ENCODE measurements at places on chromosomes 12 and 14. TPM values are rescaled to one million over a fixed set of nuclear protein-coding genes. Genes with fewer than 3 reads are reported as not detected.
A peak's percentile ranks its signal among the peaks of the same experiment; 100 is the strongest.

DNA sequence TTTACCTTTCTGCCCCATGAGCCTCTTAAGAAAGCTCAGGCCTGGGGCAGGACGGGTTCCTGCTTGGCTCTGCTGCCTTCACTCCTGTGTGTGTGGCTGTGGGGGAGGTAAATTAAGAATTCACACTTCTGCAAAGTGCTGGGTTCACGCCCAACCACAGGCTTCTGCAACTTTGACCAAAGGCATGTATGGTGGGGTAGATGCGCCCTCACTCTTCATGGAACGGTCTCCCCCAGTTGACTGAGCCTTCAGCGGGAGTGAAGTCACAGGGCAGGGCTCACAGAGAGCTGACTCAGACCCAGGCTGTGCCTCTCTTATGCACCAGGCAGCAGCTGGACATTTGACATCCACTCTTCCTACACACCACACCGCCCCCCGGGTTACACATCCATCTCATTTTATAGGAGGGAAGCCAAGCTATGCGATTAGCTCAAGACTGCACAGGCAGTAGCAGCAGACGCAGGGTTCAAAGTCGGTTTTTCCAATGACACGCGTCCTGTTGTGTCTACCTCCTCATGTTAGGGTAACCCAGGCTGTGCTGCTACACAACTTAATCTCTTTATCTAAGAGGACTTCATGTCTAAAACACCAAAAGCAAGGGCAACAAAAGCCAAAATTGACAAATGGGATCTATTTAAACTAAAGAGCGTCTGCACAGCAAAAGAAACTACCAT, 15.4 kb upstream of the BCL11B start:
- DNase-seq: no peak

DNA sequence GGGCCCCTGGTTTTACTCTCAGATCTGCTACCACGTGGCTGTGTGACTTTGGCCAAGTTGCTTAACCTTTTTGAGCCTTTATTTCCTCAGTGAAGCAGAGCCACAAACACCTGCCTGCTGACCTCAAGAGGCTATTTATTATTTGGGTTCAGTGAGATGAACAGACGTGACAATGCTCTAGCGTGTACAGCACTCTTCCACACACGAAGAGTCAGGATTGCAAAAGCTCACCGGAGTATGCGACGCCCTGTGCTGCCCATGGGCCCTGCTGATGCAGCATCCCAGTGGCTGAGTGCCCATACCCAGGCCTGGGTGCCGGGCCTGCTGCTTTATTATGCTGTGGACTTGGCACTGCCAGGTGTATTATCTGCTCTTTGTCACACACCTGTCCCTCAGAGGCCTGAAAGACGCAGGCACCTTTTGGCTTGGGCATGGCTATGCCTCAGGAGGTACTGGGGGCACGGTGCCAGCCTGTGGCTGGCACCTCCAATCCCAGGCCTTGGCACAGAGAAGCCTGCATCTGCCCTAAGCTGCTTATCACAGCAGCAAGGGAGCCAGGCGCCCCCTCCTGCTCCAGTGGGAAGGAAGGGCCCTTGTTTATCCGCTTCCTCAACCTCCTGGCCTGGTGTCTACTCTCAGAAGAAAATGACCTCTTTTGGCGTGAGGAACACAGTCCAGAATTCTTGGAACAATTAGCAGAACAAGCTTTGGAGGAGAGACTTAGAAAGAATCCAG, 22.3 kb upstream of the TC2N start:
- DNase-seq: no peak

- DNase-seq: peak; percentile 65
These were observed at the start of gene TRAF3 for GRCh38 chr14:102776761-102777710. TSS of gene TRAF3 (plus strand) at chr14:102777449. CDS start at chr14:102870202, 92,753 bp downstream.

DNA sequence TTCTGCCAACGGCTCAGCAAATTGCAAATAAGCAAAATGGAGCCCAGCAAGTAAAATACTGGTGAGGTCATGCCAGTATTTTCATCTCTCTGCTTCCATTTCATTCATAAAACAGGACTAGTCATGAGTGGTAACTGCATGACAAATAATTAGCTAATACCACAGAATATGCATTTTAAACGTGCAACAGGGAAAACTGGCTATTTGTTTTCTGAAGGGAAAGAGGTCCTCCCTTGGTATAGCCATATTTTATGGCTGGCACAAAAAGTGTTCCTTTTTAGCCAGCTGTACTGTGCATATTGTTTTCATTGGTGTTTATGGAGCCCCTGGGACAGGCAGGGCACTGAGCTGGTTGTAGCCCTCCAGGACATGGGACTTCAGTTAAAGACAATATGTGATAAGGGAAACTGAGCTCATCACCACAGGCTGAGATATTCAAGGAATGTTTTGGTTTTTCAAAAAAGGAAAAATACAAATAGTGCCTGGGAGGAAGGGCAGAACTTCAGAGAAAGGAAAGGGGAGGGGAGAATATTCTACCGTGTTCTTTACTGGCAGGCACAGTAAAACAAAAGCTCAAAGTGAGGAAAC, 26.1 kb upstream of the FOXN3 start:
- no peak for DNase-seq

- peak; percentile 53 for DNase-seq
These were observed 158.8 kb downstream of the RPAP3 start for GRCh38 chr12:47547077-47547476.

GRCh38 chr14:57091030-57091608, 177.6 kb downstream of the EXOC5 start:
- DNase-seq: peak; percentile 41

- DNase-seq: no peak
These were observed 95.4 kb downstream of the KCNK10 start for GRCh38 chr14:88227693-88228092.

- DNase-seq: no peak
These were observed 10.3 kb downstream of the RERGL start for GRCh38 chr12:18079541-18080246.

GRCh38 chr12:53402871-53403270, 20.8 kb upstream of the AMHR2 start:
- DNase-seq: no peak

- no peak for DNase-seq
These were observed 24.8 kb downstream of the GOLGA3 start for GRCh38 chr12:132803888-132804287.

GRCh38 chr12:28899951-28900350, 249.1 kb upstream of the FAR2 start:
- DNase-seq: no peak

- no peak for DNase-seq
These were observed 8.3 kb upstream of the SERPINA1 start for GRCh38 chr14:94396628-94397225.

GRCh38 chr12:6347367-6348338, 5.8 kb upstream of the TNFRSF1A start:
- no peak for DNase-seq

DNA sequence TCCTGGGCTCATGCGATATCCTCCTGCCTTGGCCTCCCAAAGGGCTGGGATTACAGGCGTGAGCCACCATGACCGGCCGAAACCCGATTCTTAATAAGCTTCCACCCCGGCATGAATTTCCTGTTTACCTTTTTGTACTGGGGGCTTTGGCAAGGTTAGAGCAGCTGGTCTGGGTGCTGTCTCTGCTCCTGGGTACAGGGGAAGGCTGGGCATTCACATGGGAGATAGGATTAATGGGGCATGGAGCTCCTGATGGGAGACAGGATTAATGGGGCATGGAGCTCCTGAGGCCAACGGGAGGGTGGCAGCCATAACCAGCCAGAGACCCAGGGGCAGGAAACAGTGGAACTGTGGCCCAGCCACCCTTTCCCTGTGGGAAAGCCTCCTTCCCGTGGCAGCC, 69.5 kb upstream of the DICER1 start:
- no peak for DNase-seq

Gene GLI1
- total RNA-seq: 18.1 TPM

Gene ENDOU
- total RNA-seq: not detected

Gene ARHGAP9
- total RNA-seq: 4.6 TPM

Gene CLEC6A
- not detected for total RNA-seq

Gene TPH2
- 1.0 TPM for total RNA-seq

Gene OR6C2
- not detected for total RNA-seq

Gene SMIM41
- total RNA-seq: 0.12 TPM

Gene TMEM30B
- total RNA-seq: 22.9 TPM

Gene TSPAN9
- total RNA-seq: 17.2 TPM
